CD4-positive, alpha-beta T cell (primary cell): ENCODE measurements at places on chromosomes 16 and 17. TPM values are rescaled to one million over a fixed set of nuclear protein-coding genes. Genes with fewer than 3 reads are reported as not detected.
A peak's percentile ranks its signal among the peaks of the same experiment; 100 is the strongest.

DNA sequence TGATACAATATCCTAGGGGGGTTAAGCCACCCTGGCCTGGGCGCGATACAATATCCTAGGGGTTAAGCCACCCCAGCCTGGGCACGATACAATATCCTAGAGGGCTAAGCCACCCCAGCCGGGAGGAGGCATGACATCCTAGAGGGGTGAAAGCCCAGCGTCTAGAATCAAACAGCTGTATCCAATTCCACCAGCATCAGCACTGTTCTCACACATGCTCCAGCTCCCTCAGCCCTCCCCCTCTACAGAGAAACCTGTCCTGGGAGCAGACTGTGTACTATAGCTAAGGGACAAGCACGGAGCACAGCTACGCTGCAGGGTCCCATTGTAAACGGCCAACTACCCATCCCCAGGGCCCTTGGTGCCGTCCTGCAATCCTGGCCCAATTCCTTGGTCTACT is 6.2 kb downstream of the GINS2 start:
- DNase-seq, result no peak

DNA sequence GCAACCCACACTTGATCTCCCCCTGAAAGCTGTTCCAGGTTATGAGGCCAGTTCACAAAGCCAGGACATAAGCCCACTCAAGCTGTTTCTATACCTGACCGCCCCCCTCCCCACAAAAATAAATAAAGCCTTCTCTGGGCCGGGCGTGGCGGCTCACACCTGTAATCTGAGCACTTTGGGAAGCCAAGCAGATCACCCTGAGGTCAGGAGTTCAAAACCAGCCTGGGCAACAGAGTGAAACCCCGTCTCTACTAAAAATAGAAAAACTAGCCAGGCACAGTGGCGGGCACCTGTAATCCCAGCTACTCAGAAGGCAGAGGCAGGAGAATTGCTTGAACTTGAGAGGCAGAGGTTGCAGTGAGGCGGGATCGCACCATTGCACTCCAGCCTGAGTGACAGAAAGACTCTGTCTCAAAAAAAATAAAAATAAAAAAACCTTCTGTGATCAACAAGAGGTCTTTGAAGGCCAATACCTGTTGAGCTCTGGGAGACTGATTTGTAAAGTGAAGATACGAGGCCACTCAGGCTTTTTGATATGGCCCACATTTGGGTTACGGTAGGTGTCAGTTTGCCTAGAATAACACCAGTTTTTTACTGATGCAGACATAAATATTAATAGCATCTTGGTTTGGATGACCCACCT is 2.2 kb downstream of the KDM8 start:
- DNase-seq, result no peak

DNA sequence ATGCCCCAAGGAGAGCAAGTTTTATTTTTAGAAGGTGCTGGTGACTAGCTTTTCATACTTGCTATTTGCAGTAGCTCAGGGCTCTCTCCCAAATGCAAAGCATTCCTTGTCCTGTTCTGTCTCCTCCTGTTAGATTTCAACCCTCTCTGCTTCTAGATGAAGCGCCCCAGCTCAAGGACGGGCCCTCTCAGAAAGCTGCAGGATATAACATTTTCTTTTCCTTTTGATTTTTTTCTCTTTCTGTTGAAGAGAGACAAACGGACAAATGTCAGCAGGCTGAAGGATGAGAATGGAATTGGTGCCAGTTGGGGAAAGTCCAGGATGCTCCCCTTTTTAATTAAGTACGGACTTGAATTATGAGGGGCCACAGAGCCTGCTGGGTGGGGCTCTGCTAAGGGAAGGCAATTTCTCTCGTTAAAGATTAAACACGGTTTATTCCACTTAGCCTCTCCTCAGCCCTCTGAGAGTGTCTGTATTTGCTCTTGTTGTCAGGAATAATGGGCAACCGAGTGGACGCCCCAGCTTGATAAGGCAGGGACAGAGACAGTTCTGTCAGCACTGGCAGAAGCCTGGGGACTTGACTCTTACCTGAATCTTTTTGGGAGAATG is 6.2 kb upstream of the ETV4 start:
- no peak for DNase-seq

GRCh38 chr17:32331243-32332040 is 10.5 kb downstream of the C17orf75 start:
- no peak for DNase-seq

DNA sequence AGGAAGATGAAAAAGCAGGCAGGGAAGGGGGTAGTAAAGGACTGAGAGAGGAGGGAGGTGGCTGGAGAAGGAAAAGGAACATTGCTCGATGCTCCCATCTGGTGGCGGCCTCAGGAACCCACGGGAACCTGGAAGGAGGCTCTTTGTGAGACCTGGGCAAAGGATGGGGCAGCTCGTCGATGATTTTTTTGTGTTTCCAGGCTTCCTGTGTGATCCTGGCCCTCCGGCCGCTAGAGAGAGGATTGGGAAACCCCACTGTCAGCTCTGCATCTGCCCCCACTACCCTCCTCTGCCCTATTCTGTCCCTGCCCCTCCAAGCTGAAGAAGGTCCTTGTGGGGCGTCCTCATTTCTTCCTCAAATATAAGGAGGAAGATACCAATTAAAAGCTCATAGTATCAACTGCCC is 6.6 kb downstream of the WFIKKN2 start:
- DNase-seq, result peak; percentile 72

- no peak for DNase-seq
These were observed 24.9 kb downstream of the HSD17B2 start for GRCh38 chr16:82059983-82060421.

GRCh38 chr16:23060458-23061320 is 88.6 kb downstream of the USP31 start:
- peak; percentile 58 for DNase-seq

DNA sequence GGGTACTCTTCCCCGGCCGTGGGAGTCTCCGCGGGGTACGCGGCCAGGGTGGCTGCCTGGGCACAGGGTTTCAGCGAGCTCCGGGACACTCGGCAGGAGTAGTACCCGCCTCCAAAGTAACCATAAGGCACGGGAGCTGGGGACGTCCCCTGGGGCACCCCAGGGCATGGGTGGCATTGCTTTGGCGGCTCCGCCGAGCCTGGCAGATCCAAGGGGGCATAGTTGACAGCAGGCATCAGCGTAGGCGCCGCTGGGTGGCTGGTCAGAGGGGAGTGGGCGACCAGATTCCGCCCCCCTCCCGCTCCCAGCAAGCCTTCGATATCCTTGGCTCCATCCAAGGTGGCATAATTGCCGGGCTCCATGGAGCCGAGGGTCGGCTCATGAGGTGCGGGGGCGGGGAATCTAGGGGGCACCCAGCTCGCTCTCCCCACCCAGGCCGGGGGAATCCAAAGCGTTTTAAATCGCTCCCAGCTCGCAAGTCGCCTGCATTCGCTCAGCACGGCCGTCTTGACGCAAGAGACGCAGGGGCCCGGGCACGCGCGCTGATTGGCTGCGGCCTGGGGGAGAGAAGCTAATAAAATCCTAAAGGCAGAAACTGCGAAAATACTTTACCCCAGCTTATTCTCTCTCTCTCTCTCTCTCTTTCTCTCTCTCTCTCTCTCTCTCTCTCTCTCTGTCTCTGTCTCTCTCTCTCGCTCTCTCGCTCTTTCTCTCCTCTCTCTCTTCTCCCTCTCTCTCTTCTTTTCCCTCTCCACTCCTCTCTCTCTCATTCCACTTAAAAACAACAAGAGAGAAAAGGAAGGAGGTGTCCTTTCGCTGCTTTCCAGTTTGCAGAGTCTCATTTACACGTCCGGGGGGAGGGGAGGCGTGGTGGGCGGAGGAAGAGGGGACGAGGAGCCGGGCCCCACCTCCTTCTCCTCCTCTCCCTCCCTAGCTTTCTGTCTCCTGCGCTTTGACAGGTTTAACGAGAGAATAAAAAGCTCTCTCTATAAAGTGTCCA is at the start of gene HOXB13:
TSS of gene HOXB13 (minus strand) at position 519 of the 1,000 bp plus-strand sequence. CDS start at position 362, 157 bp downstream.
- peak; percentile 66 for DNase-seq

DNA sequence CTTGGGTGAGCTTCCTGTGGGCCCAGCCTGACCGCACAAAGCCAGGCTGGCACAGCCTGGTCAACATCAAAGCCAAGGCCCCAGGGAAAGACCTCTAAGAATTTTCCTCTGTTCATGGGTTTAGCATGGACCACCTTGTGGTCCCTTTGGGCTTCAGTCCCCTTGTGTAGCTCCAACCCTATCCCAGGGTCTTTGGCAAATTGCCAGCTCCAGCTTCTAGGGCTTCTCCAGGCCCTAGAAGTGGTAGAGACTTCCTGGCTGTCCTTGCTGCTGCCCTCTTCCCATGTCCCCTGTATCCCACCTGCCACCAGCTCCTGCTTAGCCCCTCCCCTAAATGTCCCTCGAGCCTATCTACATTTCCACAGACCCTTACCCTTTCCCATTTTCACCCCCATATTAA is 9.7 kb upstream of the ITGA3 start:
- no peak for DNase-seq

DNA sequence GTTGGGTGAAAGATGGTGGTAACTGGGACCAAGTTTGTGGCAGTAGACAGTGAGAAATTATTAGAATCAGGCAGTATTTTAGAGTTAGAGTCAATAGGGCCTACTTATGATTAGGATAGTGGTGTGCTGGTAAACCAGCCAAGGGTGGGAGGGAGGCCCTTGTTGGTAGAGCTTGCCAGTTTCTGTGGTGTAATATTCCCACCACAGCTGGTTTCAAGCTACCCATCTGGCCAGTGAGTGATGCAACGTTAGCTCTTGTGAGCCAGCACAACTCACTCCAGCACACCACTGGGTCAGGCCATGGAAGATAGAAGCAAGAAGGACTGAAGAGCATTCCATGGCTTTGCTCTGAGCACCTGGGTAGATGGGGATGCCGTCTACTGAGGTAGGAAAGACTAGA is 34.9 kb downstream of the GNAO1 start:
- DNase-seq, result no peak

GRCh38 chr16:58152246-58152868 is 23.2 kb upstream of the CFAP20 start:
- no peak for DNase-seq

Gene RPL19
- total RNA-seq, result 3,527 TPM

Gene TBC1D3E
- total RNA-seq, result not detected

Gene HOXB8
- not detected for total RNA-seq

Gene SCGB1C2
- not detected for total RNA-seq

Gene ST6GALNAC2
- total RNA-seq, result 0.49 TPM

Gene TBC1D26
- total RNA-seq, result not detected

Gene HNF1B
- total RNA-seq, result not detected

Gene SEPTIN12
- total RNA-seq, result not detected
